ENCODE measurements at places on chromosomes 2 and 18. TPM values are rescaled to one million over a fixed set of nuclear protein-coding genes. Genes with fewer than 3 reads are reported as not detected.

The EDAR gene
- 0.47 TPM for total RNA-seq

The TNS1 gene
- total RNA-seq = 303 TPM

The SEMA4F gene
- 9.3 TPM for total RNA-seq

The ECEL1 gene
- 0.10 TPM for total RNA-seq

The L3MBTL4 gene
- total RNA-seq = 13.9 TPM

The LBX2 gene
- total RNA-seq = 2.2 TPM

The C2orf72 gene
- 1.1 TPM for total RNA-seq

The MYCN gene
- 0.60 TPM for total RNA-seq

The IL36G gene
- not detected for total RNA-seq

The CPLX4 gene
- not detected for total RNA-seq

The CNRIP1 gene
- 20.1 TPM for total RNA-seq

The MERTK gene
- total RNA-seq = 42.8 TPM

The CNTNAP5 gene
- total RNA-seq = not detected

The HOXD12 gene
- not detected for total RNA-seq

The HOXD13 gene
- not detected for total RNA-seq

The CCDC74B gene
- total RNA-seq = 1.1 TPM

The NCL gene
- total RNA-seq = 434 TPM

The CCDC88A gene
- total RNA-seq = 73.4 TPM

The CHAC2 gene
- 9.6 TPM for total RNA-seq

The FOXI3 gene
- not detected for total RNA-seq

The CFAP65 gene
- not detected for total RNA-seq

The APOB gene
- total RNA-seq = 0.23 TPM
